HL-60 (cell line): ENCODE measurements at places on chromosomes 12 and 14.

- no peak for DNase-seq
These were observed 27.5 kb upstream of the OR6J1 start for GRCh38 chr14:22671622-22672021.

GRCh38 chr12:31440134-31440533 lies 114.2 kb upstream of the SINHCAF start:
- DNase-seq, result no peak

GRCh38 chr12:10720974-10721650 lies 2.0 kb downstream of the YBX3 start:
- DNase-seq, result no peak

DNA sequence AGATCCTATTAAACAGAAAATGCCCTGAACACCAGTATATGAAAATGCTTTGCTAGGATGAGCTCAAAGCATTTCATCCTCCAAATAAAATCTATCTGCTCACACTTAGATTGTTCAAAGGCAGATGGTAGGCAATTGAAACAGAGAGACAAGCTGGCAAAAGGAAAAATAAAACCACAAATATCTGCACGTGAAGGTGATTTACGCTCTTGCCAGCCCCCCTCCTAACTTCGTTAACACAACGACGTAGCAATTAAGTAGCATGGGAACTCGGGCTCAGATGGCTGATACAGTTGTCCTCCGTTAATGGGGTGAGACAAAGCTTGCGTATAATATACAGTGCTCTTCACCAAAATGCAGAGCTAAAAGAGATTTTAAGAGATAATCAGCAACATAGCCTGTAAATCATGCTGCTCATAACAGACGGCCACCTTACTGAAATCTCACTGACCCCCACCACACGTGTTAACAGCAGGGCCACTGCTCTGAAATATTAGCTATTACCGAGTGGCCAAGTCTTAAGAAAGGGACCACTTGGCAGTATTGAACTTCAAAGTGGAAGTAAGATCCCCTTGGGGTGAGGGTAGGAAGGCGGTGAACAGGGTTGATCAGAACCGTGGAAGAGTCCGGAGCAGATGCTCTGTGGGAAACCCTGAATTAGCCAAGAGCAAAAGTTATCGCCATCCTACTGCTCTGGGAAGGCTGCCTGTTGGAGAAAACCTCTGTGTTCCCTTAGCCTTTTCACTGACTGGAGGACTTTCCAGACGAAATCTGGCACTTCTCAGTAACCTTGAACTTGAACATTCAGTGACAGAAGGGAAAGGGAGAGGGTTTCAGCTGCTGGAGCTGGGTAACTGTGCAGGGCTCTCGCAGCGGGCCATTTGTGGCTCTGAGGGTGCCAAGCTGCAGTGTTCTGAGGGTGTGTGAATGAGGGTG lies 23.1 kb downstream of the ETV6 start:
- DNase-seq, result no peak

- DNase-seq, result no peak
These were observed 90.9 kb downstream of the BMP4 start for GRCh38 chr14:53865711-53866110.

DNA sequence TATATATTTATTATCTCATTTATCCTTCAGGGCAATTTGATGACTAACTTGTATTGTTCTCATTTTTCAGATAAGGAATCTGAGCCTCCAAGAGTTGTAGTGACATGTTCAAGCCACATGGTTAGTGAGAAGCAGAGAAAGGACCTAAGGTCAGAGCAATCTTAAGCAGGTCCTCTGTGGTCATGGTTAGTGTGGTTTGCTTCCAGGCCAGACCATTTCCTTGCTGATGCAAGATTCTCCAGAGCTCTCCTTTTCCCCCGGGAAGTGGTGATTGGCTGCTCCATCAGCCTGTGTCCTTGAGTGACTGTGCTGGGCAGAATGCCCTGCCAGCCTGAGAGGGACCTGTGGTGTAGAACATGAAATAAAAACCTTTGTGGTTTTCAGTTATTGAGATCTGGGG lies 141.3 kb downstream of the KTN1 start:
- DNase-seq, result no peak

DNA sequence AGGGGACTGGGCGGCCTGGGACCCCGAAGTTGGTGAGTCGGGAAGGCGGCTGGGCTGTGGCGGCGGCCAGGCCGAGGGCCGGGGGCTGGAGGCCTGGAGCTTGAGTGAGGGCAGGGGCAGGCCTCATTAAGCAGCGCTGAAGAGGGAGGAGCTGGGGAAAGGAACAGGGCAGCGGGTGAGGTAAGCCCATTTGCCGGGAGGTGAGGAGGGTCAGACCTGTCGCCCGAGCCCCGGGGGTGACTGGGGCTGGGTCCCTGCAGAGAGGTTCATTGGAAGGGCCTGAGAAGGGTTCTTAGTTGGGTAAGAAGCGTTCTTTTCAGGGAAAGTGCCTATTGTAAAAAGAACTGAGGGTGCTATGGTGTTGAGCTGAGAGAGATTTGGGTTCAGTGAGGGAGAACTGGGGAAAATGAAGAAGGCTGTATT lies 441 bp downstream of the RAB5B start:
- peak; percentile 66 for DNase-seq

- DNase-seq, result peak; percentile 53
These were observed 301.1 kb downstream of the DUSP6 start for GRCh38 chr12:89051065-89051677.

- DNase-seq, result no peak
These were observed 48.3 kb downstream of the NPAS3 start for GRCh38 chr14:32986791-32987540.

- no peak for DNase-seq
These were observed 21.3 kb downstream of the GCH1 start for GRCh38 chr14:54881235-54881760.

- DNase-seq, result no peak
These were observed 468.7 kb upstream of the SOX5 start for GRCh38 chr12:24418157-24418556.

- DNase-seq, result no peak
These were observed 233.2 kb downstream of the DACT1 start for GRCh38 chr14:58870961-58871360.

- DNase-seq, result no peak
These were observed 86.9 kb downstream of the FSCB start for GRCh38 chr14:44420226-44420625.

DNA sequence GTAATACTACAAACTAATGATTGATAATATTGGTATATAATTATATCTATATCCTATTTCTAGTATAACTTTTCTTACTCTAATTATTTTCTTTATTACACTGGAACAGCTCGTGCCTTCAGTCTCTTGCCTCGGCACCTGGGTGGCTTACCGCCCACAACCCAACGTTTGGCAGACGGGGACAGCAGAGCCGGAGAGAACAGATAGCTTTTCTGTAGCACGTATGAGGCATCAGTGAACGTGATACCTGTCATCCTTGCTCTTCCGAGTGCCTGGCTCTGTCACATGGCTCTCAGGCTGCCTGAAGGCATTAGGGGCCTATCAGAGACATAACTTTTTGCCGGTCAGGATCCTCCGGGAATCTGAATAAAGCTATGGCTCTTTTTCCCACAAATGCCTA lies 5.5 kb downstream of the PUS1 start:
- no peak for DNase-seq
